ENCODE measurements at places on chromosomes 5 and 9.

DNA sequence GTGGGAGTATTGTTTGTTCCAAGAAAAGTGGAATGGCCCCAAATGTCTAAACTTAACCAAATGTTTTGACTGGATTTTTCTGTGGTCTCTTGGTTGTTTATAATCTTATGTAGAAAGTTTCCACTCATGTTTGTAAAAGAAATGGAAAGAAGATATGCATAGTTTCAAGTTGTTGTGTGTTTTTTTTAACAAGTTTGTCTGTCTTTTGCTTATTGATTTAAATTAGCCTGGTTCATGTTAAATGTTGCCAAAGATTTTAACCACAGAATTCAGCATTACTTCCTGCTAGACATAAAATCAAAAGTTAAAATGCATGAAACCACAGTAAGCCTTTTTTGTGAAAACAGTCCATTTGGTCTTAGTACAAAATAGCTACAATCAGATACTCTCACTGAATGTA lies 14.0 kb downstream of the PPWD1 start:
- no peak for DNase-seq

DNA sequence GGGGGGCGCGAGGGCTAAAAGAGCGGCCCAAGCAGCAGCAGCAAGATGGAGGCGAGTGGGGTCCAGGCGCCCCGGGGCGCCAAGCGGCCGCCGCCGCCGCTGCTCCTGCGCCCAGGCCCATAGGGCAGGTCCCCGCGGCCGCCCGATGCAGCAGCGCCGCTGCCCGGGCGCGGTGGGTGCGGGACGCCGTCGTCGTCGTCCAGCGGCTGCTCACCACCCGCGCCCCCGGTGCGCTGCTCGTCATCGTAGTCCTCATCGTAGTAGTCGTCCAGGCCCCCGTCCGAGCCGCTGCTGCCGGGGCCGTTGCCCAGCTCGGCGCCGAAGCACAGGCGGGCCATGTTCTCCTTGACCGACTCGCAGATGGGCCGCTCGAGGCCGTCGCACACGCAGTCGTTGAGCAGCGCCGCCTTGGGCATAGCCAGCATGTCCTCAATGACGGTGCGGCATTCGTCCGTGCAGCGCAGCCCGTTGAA lies 1.5 kb downstream of the GAS1 start:
- peak; percentile 59 for DNase-seq

- no peak for DNase-seq
Observed at GRCh38 chr9:136930014-136930413, 14.5 kb downstream of the FBXW5 start.

DNA sequence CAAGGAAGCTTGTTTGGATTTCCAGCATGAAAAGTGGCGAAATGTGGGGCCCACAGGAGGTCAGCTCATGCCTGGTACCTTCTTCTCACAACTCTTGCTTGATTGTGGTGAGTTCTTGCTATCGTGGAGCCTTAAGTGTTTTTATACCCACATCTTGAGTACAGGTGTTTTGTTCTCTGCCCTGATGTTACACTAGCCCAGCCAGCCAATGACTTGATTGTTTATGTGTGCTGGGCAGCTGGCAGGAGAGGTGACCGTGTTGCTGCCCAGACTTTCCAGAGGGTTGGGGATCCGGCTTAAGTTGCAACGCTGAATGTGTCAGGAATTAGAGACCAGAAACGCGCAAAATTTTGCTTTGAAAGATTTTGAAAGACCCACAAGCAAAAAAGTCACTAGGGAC lies 24.0 kb upstream of the TPPP start:
- no peak for DNase-seq

DNA sequence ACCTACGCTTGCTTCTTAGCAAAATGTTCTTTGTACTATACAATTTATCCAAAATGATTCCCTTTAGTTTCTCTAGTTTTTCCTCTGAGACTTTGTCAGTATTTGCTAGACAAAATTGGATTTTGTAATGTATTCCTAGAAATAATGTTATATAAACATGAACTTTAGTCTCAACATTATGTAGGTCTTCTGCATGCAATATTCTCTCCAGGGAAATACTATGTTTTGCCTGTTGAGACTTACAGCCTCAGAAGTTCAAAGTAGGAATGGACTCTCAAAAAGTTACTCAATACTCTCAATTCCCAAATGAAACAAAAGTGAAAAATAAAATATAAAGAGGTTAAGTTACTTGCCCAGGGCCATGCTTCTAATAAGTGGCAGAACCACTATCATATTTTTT lies 24.8 kb upstream of the SMC2 start:
- no peak for DNase-seq

DNA sequence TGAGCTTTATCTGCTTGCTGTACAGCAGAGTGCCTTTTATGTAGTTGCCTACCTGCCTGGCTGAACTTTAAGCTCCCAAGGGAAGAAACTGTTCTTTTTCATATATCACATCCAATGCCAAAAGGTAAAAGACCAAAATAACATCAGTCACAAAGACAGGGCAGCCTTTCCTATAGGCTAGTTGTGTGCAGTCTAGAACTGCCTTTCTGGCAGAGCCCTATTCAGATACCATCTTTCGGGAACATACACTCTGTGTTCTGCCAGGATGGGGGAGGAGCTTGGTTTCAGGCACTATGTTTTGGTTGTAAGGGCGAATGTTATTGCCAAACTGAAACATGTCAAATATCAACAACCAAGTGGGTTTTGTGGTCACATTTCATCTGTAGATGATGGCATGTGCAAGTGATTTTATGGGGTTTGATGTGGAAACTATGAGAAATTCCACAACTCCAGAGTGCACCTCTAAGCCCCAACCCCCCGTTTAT lies 314.5 kb downstream of the ADGRV1 start:
- DNase-seq = no peak

DNA sequence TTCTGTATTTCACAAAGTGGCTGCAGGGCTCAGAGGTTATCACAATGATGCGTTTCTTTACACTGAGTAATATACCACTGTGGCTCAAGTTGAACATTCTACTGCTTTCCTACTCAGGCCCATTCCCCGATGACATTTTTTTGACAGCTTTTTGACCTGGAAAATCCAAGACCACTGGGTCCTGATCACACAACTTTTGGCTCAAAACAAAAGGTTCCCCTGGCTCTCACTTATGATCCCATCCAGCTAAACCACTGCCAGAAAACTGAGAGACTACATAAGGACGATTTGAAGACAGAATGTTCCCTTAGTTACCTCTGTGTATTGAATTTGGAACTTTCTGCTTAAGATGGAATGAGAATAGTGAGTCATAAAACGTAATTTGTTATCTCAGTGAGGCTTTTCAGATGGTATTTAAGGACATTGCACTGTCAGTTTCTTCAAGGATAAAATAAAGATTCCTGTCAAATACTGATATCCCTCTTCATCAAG lies 78.0 kb upstream of the FBXL7 start:
- no peak for DNase-seq

DNA sequence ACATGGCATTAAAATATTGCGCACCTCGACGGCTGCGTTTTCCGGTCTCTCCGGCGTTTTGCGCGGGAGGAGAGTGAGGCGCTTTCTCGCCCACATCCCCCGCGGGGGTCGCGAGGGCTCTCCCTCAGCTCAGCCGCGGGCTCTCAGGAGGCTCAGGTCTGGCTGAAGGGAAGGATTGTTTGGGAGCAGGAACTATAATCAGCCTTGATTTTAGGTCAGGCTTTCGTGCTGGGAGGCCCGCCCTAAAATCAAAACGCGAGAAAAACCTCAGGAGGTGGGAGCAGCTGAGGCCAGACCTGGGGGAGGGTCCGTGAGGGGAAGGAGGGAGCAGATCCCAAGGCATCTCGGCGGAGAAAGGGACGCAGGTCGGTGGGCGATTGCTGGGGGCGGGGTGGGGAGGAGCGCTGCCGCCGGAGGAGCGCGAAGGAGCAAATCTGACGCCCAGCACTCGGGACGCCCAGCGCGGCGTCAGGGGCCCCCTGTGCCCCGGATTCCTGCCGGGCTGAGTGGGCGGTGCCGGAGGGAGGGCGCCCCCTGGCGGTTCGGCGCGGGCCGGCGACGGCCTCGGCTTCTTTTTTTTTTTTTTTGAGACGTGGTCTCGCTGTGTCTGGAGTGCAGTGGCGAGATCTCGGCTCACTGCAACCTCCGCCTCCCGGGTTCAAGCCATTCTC lies 18.7 kb upstream of the RNF130 start:
- peak; percentile 29 for DNase-seq

DNA sequence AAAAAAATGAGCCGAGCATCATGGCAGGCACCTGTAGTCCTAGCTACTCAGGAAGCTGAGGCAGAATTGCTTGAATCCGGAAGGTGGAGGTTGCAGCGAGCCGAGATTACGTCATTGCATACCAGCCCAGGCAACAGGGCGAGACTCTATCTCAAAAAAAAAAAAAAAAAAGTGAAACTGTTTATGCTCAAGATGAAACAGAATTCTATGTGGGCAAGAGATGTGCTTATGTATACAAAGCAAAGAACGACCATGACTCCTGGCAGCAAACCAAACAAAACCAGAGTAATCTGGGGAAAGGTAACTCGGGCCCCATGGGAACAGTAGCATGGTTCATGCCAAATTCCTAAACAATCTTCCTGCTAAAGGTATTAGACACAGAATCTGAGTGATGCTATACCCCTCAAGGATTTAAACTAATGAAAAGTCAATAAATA lies 32.6 kb upstream of the PLAC8L1 start:
- peak; percentile 8 for DNase-seq
